Putamen (tissue), 1 donor: ENCODE measurements at places on chromosomes 6 and 20.

GRCh38 chr6:31898383-31899011, 999 bp upstream of the EHMT2 start:
- peak; percentile 71 for DNase-seq

DNA sequence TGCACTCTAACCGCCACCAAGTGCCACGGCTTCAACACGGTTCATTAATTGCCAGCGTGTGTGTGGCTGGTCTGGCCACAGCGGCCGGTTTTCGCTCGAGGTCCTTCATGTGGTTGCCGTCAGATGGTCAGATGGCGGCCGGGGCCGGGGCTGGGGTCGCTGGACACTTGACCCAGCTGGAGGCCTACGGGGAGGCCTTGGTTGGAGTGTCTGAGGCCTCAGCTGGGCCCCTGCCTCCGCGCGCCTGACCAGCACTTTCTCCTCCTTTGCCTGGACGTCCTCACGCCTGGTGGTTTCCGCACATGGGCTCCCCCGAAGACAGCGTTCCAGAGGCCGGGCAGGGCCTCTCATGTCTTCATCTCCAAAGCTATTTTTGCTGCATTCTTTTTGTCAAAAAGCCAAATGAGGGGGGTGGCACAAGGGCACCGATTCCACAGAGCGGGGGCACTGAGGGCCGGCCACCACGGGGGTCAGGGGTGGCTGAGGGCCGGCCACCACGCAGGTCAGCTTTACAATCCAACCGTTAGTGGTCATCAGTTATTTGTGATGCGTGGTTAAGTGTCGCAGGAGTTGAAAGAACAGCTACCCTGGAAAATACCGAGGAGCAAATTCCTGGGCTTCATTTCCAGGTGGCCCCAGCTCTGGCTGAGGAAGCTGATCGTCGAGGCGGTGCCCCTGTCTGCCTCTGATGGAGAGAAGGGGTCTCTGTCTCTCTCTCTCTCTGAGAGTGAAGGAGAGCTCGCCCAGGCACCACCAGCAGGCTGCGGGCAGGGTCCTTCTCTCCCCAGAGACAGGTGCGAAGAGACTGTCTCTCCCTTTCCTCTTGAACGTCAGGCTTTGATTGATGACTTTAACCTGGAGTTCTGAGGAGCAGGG, 50.5 kb upstream of the FRMD1 start:
- no peak for DNase-seq

DNA sequence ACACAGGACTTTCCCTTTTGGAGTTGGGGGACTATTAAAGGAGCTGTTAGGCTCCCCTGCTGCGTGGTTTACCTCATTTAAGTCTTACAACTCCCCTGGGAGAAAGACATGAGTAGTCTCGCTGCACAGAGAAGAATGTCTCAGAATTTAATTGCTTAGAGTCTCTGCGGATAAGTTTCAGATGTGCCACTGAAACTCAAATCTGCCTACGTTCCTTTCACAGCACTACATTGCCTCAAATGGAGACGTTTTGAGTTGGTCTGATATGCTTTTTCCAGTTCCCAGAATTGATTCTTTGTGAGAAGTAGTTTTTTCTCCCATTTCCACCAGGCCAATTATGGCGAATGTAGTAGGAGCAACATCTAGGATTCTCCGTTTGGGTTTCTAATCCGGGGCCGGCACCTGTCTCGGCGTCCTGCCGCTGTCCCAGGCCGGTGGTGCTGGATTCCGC, 532 bp upstream of the SLC35F1 start:
- DNase-seq: no peak

GRCh38 chr20:52859156-52859876, 112.8 kb upstream of the TSHZ2 start:
- no peak for DNase-seq

DNA sequence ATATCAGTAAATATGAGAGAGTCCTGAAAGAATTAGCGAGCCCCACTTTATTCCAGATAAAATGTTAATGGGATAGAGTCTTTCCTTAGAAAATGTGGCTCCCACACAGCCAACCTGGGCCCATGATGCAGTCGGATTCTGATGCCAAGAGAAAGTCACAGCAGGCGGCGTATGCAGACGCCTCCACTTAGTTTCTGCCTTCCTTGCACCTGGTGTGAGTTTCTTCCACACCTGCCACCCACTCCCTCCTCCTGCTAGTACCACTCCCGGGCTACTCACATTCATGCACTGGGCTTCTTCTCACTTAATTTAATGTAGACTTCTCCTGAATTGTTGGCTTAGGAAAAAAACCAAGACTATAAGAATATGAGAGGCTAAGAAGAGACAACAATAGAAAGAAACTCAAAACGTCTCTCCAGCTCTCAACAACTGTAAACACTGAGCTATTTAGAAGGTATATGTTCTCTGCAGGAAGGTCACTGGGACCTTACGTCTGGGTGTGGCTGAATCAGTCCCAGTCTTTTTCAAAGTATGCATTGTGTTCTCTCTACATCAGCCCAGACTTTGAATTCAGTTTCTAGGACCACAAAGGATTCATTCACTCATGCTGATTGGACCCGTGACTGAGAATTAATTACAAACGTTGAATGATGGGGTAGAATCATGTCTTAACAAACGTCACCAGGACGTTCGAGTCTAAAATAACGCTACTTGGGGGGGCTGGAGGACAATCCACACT, 70.4 kb downstream of the GCNT2 start:
- no peak for DNase-seq

DNA sequence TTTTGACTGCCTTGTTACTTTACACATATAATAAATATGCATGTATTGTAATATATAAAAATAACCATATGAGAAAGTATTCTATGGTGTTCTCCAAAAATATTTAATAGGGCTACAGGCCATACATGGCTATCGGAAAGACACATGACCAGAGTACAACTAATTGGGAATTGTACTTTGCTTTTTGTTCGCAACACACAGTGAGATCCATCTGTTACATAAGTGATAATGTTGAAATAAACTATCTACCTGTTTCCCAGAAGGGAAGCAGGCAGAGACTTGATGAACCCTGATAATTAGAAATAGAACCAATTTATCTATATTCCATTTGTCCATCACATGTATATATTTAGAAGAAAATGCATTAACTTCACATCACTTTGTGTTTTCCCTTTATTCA, 344.0 kb upstream of the PLCB4 start:
- no peak for DNase-seq

DNA sequence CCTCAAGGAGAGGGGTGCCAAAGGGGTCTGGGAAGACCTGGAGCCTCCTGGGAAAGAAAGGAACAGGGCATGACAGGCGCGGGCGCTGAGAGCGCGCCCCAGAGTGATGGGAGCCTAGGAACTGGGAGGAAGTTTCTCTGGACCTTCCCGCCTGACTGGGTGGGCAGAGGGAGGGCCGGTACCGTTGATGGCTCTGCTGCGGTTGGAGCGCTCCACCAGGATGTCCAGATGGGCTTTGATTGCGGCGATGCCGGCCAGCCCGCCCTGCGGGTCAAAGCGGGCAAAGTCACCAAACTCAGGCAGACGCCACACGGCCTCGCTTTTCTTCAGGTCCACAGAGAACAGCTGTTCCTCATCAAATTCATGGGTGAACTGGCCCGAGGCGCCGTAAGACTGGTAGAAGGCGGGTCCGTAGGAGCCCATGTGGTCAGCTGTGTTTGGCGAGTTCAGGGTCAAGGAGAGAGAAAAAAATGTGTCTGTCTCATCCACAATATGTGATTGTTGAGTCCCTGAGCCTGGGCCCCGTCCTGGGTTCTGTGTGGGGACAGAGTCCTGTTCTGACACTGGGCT, 1.5 kb downstream of the HLA-DOA start:
- no peak for DNase-seq

DNA sequence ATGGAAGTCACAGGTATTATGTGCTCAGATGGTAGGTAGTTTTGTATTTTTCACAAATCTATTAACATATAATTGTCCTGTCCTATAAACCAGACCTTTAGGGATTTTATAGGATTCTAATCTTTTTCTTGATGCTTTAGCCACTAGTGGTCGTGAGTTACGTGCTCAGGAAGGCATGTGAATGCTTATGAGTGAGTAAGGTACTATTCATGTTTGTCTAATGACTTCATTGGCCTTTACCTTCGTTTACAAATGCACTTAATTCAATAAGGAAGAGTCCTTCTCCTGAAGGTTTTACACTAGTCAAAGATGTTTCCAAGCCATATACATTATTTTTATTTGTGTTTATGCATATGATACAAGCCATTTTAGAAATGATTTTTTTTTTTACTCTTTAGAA, 23.0 kb downstream of the PACRG start:
- DNase-seq: no peak

GRCh38 chr20:63160641-63161175, 55.2 kb downstream of the YTHDF1 start:
- DNase-seq: no peak
